Dermis microvascular lymphatic vessel endothelial cell (primary cell): ENCODE measurements at places on chromosomes 1 and 21.

- no peak for DNase-seq
Measured at GRCh38 chr1:169339773-169340172, 27.8 kb downstream of the NME7 start.

DNA sequence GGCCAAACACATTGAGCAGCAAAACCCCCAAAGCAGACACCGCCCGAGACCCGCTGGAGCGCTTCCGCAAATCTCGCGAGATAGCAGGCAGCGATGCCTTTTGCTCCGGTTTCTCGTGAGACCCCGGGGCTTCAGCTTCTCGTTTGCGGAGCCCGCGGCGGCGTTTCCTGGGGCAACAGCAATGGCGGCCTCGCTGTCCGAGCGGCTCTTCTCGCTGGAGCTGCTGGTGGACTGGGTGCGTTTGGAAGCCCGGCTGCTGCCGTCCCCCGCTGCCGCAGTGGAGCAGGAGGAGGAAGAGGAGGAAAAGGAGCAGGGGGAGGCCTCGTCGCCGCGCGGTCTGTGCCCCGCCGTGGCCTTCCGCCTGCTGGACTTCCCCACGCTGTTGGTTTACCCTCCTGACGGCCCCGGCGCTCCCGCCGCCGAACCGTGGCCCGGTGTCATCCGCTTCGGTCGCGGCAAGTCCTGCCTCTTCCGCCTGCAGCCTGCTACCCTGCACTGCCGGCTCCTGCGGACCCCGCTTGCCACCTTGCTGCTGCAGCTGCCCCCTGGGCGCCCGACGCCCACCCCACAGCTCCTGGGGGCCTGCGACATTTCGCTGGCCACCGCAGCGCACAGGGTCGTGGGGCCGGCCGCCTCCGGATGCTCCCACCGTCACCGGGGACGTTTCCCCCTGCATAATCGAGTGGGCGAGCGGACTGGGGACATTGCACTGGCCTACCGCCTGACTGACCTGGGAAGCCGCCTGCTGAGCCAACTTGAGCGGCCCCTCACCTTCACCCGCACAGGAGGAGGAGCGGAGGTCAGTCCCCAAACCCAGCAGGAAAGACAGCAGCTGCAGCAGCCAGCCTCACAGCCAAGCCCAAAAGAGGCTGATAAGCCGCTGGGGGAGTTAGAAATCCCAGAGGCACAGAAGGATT lies at the start of gene MAP10:
Gene MAP10 (plus strand): TSS at position 148 of the 917 bp plus-strand sequence. CDS start 34 bp downstream, at position 182.
- DNase-seq: peak; percentile 62

DNA sequence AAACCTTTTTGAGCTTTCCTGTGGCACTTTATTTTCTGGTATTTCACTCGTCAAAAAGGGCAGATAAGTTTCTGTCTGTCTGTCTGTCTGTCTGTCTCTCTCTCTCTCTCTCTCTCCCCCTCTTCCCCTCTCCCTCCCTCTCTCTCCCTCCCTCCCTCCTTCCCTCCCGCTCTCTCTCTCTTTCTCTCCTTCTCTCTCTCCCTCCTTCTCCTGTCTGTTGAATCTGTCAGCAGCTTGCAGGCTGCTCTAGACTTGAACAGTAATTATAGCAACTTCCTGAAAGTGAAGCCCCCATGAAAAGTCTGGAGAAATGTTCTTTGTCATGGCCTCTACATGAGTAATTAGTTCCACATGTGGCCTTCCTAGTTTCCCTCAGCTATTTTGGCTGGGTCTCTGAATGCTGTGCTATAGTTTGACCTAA lies 275.2 kb upstream of the C1orf105 start:
- DNase-seq: no peak

DNA sequence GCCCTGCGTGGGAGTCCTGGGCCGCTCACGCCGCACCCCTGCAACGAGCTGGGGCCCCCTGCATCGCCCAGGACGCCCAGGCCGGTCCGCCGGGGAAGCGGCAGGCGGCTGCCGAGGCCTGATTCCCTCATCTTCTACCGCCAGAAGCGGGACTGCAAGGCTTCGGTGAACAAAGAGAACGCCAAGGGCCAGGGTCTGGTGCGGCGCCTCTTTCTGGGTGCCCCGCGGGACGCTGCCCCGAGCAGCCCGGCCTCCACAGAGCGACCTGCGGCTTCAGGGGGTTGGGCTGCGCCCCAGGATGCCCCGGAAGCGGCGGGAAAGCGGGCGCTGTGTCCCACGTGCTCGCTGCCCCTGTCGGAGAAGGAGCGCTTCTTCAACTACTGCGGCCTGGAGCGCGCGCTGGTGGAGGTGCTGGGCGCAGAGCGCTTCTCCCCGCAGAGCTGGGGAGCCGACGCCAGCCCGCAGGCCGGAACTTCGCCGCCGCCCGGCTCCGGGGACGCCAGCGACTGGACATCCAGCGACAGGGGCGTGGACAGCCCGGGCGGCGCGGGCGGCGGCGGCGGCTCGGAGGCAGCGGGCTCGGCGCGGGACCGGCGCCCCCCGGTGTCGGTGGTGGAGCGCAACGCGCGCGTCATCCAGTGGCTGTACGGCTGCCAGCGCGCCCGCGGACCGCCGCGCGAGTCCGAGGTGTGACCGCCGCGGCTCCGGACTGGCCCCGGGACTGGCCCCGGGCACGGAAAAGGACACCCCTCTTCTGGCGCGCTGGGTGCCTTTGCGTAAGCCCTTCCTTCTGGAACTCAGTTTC lies 2.7 kb downstream of the FAM110D start:
- peak; percentile 61 for DNase-seq

DNA sequence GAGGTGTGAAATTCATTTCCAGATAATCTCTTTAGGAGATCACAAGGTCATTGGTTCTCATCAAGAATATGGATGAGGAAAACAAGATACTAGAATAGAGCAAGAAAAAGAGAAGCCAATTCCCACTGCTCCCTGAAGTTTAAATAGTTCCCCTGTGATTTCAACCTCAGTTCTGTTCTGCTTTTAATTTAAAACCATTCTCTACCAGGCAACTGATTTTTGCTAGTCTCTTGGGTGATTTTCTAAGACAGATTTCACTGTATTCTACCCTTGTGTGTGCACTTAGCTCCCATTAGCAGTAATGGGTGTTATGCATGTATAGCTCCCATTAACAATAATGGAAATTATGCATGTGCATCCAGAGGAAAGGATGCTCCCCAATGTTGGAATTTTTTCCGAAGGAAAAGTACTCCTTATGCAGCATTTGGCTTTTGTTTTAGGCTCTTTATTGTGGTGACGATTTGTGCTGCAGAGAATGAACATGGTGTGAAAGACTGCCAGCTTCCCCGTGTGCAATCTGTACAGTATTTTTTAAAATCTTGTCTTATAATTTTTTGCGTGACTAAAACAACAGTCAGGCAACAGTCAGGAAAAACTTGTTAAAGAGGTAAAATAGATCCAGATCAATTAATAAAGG lies 144.0 kb upstream of the ZRANB2 start:
- no peak for DNase-seq

GRCh38 chr1:162908236-162908635 lies 47.3 kb upstream of the CCDC190 start:
- no peak for DNase-seq

GRCh38 chr1:198220428-198220827 lies 63.6 kb downstream of the NEK7 start:
- peak; percentile 99 for DNase-seq

DNA sequence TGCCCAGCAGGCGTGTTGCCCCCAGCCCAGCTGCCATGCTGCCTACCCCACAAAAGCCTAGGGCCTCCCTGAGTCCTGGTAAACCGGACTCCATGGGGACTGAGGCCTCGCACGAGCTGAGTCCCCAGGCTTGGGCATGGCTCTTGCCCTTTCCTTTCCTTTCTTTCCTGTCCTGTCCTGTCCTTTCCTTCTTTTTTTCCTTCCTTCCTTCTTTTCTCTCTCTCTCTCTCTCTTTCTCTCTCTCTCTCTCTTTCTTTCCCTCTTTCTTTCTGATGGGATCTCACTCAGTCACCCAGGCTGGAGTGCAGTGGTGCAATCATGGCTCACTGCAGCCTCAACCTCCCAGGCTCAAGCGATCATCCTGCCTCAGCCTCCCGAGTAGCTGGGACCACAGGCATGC lies 104.4 kb downstream of the SPSB1 start:
- DNase-seq: no peak

DNA sequence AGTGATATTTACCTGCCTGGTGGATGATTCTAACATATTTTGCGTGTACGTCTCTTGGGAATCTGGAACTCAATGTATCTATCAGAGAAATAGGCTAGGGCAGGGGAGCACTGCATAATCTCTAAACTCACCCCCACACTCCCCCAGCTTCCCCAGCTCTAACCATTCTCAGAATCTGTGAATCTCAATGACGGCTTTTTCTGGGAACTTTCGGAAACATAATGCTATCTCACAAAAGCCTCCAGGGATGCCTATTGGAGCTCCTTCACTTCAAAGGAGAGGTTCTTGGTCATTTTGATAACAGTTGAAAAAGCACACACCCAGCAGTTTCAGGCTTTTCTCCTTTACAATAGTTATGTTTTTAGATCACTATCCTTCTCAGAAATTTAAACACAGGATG lies 113.8 kb upstream of the MAGI3 start:
- no peak for DNase-seq

- DNase-seq: no peak
Measured at GRCh38 chr1:44694863-44695478, 20.5 kb downstream of the ARMH1 start.

DNA sequence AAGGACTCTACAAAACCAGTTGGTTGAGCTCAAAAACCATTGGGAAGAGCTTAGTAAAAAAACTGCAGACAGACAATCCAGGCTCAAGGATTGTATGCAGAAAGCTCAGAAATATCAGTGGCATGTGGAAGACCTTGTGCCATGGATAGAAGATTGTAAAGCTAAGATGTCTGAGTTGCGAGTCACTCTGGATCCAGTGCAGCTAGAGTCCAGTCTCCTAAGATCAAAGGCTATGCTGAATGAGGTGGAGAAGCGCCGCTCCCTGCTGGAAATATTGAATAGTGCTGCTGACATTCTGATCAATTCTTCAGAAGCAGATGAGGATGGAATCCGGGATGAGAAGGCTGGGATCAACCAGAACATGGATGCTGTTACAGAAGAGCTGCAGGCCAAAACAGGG lies 104.0 kb upstream of the BMP8A start:
- DNase-seq: peak; percentile 48

DNA sequence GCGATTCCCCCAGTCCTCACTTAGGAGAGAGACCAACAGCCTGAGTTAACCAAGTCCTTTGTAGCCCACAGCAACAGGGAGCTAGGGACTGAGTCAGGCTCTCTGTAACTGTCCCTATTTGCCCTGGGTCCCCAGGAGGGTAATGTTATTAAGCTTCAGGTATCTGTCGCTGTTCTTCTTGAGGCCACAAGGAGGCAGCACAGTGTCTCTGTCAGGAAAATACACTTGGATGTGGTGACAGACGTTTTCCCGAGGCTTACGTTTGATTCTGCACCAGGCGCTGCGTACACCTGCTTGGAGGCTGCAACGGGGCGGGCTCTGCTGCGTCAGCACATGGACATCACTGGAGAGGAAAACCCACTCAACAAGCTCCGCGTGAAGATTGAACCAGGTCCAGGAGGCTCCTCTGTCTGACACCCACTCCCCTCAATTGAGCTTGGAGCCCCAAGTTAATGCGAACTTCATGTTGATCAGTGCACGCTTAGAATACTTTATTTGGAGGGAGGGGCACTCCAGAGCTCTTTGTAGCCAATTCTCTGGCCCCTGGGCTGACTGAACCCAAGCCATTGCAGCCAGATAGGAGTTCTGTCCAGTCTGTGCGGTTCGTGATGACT lies 10.7 kb upstream of the ELF3 start:
- peak; percentile 66 for DNase-seq

DNA sequence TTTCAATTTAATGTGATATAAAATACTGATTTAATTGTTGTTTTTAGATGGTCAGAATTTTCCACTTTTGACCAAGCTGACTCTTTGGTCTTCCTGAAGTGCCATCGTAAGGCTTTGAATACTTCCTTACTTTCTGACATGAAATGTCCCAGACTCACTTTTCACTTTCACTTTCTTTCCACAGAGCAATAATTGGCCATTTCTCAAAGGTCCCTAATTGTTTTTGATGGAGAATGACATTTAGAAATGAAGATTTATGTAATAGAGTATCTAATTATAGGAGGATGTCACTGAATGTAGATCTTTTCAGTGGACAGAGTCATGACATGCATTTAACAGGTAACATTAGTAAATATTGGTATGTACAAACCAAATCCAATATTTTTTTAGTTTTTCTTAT lies 1141.6 kb downstream of the KCNT2 start:
- no peak for DNase-seq

GRCh38 chr21:29403301-29403700 lies 104.6 kb downstream of the BACH1 start:
- DNase-seq: no peak

GRCh38 chr1:6957341-6957740 lies 172.1 kb downstream of the CAMTA1 start:
- no peak for DNase-seq

DNA sequence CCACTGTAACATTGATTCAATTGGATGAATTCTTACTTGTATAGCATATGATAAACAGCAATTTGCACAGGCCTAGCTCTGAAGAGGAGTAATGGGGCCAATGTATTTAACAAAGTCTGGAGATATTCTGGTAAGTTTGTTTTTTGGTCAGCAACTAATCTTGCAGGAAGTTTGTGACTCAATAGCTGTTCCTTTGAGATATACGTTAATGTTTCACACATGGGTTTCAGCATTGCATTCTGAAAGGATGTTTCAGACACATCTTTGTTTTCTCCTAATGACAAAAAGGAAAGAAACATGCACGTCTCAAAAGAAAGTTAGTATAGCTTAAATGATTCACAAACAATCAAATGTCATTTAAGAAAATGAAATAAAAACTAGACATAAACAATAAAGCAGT lies 49.0 kb downstream of the LTN1 start:
- DNase-seq: no peak
